ENCODE measurements at places on chromosomes 6 and 20.

DNA sequence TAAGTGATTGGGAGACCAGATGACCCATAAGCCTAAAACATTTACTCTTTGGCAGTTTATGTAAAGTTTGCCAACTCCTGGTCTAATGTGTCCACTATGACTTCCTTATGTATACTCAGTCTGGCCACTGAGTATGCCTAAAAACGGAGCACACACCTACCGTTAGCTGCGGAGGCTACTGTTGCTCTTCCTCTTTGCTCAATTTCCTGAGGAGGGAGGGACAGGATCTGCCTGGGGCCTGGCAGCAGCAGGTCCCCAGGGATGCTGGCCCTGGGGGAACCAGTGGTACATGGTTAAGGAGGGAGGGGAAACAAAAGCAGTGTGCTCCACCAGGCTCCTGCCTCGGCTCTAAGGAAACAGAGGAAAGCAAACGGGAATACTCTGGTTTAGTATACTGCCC lies 113.5 kb downstream of the CDYL start:
- DNase-seq = no peak

- no peak for DNase-seq
These were observed 53.0 kb downstream of the ELOVL2 start for GRCh38 chr6:10991115-10991514.

GRCh38 chr20:64039293-64040160 lies 3.5 kb downstream of the C20orf204 start:
- no peak for DNase-seq

DNA sequence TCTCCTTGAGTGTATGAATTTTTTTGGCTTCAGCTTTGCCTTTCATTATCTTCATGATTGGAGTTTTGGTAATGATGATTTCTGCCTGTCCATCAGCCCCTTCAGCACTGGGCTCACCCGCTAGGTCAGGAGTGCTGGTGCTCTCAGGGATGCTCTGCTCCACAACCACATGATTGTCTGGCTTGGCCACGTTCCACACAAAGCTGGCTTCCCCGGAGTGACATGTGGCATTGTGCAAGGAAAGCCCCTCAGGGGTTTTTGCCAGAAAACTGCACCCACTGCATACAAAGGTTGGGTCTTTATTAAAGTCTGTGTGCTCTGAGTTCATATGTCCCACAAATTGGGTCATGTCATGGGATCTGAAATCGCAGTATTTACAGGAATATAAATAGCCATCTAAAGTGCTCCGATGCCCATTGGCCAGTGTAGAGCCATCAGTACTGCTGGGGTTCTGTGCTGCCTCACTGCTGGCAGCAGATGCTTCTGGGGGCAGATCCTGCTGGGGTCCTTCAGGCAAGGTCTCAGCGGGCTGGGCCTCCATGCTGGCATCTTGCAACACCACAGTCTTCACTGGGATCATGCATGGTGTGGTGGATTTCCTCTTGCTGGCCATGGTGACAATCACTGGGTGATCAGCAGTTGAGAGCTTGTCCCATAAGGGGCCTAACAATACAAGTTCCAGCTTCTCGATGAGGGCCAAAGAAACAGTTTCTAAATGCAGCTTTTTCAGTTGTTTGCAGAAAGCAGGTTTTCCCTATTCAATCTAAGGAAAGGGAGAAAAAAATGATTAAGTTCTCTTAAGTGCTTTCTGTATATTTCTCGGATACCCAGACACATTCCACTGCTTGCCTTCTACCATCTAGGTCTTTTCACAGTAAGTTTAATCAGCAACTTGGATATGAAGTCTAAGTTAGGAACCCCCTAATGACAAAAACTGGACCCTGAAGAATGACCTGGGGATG lies 67.2 kb downstream of the PLCG1 start:
- no peak for DNase-seq

DNA sequence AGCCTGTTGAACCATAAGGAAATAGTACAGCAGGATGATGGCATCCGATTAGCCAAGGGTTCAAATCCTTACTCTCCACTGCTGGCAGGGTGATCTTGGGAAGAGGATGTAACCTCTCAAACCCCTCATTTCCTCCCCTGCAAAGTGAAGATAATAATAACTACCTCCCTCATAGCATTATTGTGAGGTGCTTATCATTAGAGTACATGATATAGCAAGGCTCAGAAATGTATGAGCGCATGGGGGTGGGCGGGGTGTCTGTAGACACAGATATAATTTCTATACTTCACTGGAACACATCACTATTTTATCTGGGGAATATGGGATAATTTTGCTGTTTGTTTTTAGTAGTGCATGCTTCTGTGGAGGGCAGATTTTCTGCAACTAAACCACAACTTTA lies 89.8 kb upstream of the LAMP5 start:
- no peak for DNase-seq

- no peak for DNase-seq
These were observed 20.4 kb downstream of the MAFB start for GRCh38 chr20:40668449-40669228.

DNA sequence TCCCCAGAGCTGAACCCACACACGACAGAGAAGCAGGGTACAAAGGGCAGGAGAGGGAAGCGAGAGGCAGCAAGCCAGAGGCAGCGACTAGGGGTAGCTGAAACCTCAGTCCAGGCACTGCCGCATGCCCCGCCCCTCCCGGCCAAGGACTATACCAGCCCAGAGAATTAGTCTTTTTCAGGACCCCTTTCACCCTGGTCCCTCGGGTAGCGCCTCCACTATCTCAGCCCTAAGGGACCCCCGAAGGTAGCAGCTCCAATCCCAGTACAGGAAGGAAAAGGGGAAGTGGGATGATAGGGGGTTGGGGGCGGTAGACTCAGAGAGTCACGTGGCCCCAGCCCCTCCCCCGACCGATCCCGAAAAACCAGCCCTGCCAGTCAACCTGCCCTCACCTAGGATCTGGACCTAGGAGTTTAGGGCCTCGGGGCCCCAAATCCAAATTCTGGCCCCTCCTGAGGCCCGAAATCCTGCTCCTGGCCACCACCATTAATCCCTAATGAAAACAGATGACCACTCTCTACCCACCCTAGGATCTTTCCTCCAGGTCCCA lies 1.3 kb downstream of the RGL2 start:
- no peak for DNase-seq

DNA sequence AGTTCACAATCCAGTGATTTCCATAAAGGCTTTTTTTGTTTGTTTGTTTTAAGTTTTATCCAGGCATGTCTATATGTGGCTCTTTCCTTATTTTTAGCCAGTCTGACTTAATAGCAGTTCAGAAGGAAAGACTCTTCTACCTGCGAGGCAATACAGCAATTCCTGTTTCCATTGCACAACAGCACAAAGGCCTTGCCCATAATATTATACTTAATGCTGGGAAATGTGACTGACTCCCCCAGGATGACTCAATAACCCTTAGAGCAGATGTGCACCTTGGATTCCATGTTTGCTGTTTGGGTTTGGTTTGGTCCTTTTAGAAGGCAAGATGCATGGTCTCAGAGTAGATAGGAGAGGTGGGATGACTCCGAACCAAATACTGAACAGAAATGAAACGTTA lies 184.1 kb downstream of the MTFR2 start:
- no peak for DNase-seq

DNA sequence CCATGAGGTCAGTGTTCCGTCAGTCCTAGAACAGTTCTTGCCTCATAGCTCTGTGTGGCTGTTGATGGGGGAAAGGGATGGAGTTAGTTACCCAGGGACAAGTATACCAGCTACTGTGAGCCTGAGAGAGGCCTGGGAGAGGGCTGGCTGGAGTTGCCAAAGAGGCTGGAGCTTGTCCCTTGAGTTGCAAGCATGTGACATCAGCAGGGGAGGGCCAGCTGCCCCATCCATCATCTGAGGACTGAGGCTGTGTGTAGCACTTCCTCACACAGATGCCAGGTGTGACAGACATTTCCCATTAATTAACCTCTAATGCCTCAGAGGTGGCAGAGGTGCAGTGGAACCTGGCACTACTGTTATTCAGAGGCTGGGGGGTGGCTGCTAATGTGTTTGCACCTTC lies 131.6 kb downstream of the PHACTR3 start:
- DNase-seq = no peak

- DNase-seq = no peak
These were observed 162.6 kb downstream of the FAM83B start for GRCh38 chr6:55009131-55009530.

Measured in stimulated activated CD8-positive, alpha-beta memory T cell treated with anti-CD3 and anti-CD28 coated beads, Interleukin-4, amount 100 ng/mL, for 1 hour (primary cell).